ENCODE measurements at places on chromosomes 5 and 9. TPM values are rescaled to one million over a fixed set of nuclear protein-coding genes. Genes with fewer than 3 reads are reported as not detected.

The FAM151B gene
- not detected for total RNA-seq

The GCNT4 gene
- 1.9 TPM for total RNA-seq

- DNase-seq = no peak
Observed at GRCh38 chr5:76683816-76684731, 31.9 kb upstream of the F2R start.

DNA sequence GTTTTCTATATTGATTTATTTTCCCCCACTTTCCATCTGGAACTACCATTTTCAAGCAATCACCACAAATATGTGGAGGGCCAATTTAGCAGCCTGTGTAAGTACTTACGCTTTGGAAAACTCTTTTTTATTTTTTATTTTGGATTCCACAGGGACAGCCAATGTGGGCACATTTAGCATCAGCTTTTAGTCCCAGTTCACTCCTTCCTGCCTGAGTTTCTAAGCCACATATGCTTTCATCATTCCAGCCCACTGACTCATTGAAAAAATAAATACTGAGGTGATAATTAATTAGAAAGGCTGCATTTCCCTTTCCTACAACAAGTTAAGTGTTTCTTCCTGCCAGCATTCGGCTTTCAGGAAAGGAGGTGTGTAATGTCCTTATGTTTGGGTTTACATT lies 76.8 kb downstream of the TMEM167A start:
- no peak for DNase-seq

The COL23A1 gene
- 0.63 TPM for total RNA-seq

DNA sequence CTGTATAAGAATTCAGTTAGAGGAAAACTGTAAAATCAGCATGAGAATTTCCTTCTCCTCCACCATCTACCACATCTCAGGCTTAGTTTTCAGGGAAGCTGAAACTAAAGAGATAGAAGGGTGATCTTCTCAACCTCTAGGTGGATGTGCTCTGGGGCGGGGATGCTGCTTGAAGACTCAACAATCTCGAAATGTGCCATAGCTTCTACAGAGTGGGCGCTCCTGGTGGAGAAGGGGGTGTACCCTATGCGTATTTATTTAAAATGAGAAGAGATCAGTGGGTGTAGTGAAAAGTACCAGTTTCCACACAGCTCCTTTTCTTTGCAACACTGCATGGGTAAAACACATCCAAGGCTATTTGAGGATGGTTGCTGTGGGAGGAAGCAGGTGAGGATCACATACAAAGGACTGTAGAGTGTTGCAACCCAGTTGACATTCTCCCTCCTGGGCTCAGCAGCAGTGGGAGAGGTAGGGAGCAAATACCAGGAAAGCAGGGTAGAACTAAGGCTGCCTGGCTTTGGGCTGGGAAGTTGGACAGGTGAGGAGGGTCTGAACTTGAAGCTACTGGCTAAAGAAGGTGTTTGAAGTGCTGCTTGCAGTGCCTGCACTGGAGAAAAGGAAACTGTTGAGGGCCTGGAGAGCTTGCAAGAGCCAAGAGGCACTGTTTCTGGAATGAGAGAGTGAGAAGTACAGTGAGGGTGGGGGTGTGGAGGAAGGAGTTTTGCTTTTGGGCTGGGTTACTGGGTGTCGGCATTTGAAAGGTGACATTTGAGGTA lies 73.1 kb downstream of the MAST4 start:
- DNase-seq = no peak

The MELK gene
- total RNA-seq = 73.4 TPM

DNA sequence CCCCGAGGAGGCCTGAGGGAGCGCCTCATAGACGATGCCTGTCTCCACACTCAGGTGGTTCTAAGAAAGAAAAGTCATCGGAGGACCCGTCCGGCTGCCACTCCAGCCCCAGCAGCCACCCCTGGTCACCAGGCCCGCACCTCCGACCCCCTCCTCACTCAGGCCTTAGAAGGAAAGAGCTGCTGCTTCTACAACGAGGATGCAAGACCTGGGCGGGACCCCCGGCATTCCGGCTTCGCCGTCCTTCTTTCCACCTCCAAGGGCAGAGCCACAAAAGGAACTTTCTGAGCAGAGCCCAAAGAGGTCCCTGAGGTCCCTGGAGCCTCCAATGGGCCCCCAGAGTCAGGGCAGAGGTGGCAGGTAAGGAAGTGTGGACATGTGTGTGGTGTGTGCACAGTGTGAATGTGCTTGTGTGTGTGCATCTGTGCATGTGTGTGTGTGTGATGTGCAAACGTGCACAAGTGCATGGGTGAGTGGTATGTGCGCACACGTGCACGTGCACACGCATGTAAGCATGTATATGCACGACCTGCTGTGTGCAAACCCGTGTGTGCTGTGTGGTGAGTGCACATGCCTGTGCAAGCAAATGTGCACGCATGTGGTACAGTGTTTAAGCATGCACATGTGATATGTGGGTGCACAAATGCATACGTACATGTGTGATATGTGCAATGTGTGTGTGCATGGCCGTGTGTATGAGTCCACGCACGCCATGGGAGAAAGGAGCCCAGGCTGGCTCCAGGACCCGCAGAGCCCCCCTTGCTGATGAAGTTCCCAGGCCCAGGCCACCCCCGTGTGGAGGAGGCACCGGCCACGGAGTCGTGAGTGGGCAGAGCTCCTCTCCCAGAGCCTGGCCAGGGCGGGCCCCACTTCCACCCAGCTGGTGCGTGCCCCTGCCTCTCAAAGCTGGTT lies 27.7 kb upstream of the TMEM250 start:
- DNase-seq = no peak

The MAP1B gene
- total RNA-seq = 0.03 TPM
